ENCODE measurements at places on chromosomes 12 and 14. TPM values are rescaled to one million over a fixed set of nuclear protein-coding genes. Genes with fewer than 3 reads are reported as not detected.

The AKAP3 gene
- total RNA-seq: 0.65 TPM

The IL22 gene
- not detected for total RNA-seq

The FAM186B gene
- total RNA-seq: not detected

The BICD1 gene
- 9.2 TPM for total RNA-seq

The HHIPL1 gene
- total RNA-seq: 4.1 TPM

The PPP4R4 gene
- total RNA-seq: 0.25 TPM

The PIWIL1 gene
- 0.79 TPM for total RNA-seq

The ASIC1 gene
- total RNA-seq: 3.8 TPM

DNA sequence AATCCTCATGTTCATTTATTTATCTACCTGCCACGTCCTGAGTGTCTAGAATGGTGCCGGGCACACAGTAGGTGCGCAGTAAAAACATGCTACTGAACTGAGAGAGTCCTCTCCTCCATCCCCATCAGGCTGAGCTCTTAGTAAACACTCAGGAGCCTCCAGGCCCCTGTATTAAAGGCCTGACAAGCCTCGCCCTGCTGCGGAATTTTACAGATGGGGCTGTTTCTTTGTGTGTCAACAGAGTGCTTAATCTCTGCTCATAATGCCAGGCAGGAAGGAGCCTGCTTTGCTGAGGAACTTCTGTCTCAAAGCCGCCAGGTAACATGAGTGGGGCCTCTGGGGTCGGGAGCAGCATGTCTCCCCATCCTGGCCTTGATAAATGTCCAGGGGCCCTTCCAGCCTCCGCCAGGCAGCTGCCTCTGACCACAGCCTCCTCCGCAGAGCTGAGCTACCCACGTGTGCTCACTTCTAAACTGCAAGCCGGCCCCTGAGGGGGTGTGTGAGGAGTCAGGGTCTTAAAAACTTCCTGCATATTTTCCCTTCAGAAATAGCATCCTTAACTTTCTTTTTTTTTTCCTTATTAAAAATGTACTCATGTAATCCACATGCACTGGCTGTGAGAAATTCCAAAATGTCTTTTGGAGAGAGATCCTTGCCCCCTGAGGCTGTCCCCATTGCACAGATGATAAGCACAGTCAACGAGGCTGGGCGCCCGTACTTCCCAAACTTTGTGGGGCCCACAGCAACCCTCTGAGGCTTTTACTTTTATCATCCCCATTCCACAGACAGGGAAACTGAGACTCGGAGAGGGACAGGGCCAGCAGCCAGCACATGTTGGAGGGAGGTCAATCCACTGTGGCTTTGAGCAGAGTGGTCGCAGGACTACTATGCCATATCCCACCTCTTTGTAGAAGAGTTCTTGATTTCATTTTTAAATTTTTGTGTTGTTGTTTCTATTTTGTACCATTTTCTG lies 116.0 kb upstream of the NCOR2 start:
- no peak for DNase-seq

- DNase-seq: no peak
These were observed 30.7 kb downstream of the ADGRD1 start for GRCh38 chr12:130984183-130985058.

- DNase-seq: no peak
These were observed 34.6 kb upstream of the NFKBIA start for GRCh38 chr14:35438910-35439713.

- DNase-seq: no peak
These were observed 269.9 kb downstream of the RPL10L start for GRCh38 chr14:46381674-46382073.

- no peak for DNase-seq
These were observed 25.4 kb downstream of the AP5M1 start for GRCh38 chr14:57293866-57294837.

GRCh38 chr12:81339071-81339470 lies 261.2 kb downstream of the ACSS3 start:
- DNase-seq: no peak

DNA sequence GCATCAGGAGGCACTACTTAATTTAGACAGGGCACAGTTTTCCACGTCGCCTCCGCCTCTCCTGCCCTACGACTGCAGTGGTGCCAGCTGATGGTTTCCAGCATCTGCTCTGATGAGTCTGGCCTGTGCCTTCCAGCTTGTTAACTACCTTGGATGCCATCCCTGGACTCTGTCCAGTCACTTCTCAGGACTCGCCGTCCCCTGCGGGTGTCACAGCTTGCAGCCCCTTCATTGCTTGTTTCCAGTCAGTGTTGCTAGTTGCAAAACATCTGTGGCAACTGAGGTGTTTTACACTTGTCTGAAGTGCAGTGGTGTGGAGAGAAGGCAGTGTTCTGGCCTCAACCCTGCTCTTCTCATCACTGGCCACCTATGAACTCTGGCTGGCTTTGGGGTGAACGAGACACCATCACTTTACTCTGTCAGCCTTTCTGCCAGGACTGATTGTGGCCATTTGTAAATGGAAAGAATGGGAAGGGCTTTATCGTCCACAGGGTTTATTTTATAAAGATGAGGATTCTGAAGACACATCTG lies 8.3 kb downstream of the ADGRD1 start:
- DNase-seq: no peak

- no peak for DNase-seq
These were observed 112.6 kb downstream of the ADGRD1 start for GRCh38 chr12:131066207-131066885.

GRCh38 chr12:116174006-116174405 lies 103.5 kb downstream of the MED13L start:
- DNase-seq: no peak

DNA sequence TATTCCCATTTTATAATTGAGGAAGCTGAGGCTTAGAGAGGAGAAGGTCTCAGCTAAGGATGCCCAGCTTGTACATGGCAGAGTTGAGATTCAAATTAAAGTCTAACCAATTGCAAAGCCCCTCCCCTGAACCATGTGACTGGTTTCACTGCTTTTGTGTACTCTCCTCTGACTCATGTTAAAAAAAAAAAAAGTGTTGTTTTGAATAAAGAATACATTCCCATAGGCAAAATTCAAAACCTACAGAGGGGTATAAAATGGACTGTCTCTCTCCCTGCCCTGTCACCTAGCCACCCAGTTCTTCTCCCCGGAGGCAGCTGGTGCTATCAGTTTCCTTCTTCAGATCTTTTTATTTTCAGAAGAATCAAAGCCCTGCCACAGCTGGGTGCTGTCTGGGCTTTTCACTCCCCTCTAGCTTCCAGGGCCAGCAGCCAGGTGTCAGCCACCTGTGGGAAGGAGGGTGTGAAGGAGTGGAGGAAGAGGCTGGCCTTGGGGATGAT lies 5.4 kb downstream of the PSMD9 start:
- DNase-seq: no peak

- DNase-seq: no peak
These were observed 276.5 kb downstream of the PAWR start for GRCh38 chr12:79414252-79414651.

GRCh38 chr14:32513571-32514009 lies 184.5 kb downstream of the AKAP6 start:
- DNase-seq: no peak

GRCh38 chr12:50062728-50063460 lies 5.5 kb downstream of the ASIC1 start:
- no peak for DNase-seq

GRCh38 chr12:55933169-55933798 lies 2.3 kb downstream of the DGKA start:
- DNase-seq: no peak

- no peak for DNase-seq
These were observed 28.3 kb downstream of the MMAB start for GRCh38 chr12:109544955-109545531.
